OCI-M1 (cell line): ENCODE measurements at places on chromosomes 13 and 19.

DNA sequence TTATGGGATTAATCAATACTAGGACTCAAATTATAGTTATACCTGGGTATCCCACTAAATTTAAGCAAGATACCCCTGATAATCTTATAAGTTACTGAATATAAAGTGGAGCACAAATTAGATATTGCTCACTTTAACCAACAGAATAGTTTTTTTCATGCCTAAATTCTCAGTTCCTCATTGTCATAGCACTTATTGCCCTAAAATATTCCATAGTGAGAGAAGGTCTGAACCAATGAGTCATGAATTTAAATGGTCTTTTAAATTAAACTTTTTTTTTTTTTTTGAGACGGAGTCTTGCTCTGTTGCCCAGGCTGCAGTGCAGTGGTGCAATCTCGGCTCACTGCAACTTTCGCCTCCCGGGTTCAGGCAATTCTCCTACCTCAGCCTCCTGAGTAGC, 42.4 kb downstream of the ZNF136 start:
- DNase-seq, result no peak

DNA sequence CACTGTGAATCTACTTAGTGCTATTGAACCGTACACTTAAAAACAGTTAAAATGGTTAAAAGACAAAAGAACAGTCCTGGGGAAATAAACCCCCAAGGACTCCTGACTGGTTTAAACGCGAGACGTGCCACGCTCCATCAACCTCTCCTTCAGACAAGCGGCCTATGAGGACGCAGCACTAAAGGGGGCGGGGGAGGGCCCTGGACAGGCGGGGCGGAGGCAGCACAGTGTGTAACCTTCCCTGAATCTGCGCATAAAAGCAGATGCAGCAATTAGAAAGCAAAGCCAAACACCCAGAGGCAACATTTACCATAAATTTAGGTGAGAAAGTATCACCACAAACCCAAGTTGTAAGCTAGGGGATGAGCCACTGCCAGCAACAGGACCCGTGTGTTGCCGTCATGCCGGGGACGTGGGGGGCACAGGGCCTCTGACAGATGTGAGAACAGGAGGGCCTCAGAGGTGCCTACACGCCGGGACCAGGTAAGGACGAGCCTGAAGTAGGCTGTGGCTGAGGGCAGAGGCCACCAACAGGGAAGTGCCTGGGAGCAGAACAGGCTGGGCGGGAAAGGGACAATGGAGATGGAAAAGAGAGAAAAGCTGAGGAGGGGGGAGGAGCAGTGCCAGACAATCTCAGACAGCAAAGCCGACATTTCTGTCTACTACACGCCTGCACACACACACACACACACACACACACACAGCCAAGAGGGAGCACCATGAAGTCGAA, 15.3 kb upstream of the ADPRHL1 start:
- no peak for DNase-seq

- peak; percentile 4 for DNase-seq
These were observed at the start of gene C3 for GRCh38 chr19:6720369-6721137. Gene C3, minus strand, starts transcription at chr19:6720650. Its CDS starts 61 bp downstream, at chr19:6720589.

- no peak for DNase-seq
These were observed 14.8 kb downstream of the AXL start for GRCh38 chr19:41233748-41234240.

- no peak for DNase-seq
These were observed 2.1 kb downstream of the CCDC106 start for GRCh38 chr19:55650126-55650557.

- no peak for DNase-seq
These were observed 5.2 kb upstream of the LRRC8E start for GRCh38 chr19:7883105-7883504.

DNA sequence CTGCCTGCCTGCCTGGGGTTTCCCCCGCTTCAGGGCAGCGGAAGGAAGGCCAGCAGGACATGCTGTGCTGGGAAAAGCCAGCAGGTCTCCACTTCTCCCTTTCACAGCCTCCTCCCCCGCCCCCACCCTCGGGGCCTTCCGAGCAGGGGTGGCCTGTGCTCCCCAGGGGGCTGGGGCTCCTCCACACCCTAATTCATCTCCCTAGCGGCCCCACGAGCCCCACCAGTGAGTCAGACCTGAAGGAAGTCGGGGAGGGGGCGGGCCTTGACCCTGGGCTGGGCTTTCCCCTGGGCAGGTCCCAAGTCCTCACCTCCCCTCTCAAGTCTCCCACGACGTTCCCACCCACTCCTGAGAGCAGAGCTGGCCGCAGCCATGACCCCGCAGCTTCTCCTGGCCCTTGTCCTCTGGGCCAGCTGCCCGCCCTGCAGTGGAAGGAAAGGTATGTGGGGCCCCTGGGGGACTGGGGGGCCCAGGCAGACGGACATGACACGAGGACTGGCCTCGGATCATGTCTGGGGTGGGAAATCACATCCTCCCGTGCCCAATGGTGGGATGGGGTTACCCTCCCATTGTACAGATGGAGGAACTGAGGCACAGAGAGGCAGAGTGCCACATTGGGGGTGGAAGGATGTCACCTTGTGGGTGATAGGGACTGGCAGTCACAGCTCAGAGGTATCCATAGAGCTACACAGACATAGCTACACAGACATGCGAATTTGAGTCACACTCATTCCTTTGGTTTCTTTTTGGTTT, at the start of gene EBI3:
Gene EBI3 (plus strand): TSS at position 345 of the 753 bp plus-strand sequence. CDS start 28 bp downstream, at position 373.
- DNase-seq, result no peak

- no peak for DNase-seq
These were observed 11.8 kb downstream of the TGFB1 start for GRCh38 chr19:41341669-41342490.
